ENCODE measurements at places on chromosomes 7 and 10.
A peak's percentile ranks its signal among the peaks of the same experiment; 100 is the strongest.

DNA sequence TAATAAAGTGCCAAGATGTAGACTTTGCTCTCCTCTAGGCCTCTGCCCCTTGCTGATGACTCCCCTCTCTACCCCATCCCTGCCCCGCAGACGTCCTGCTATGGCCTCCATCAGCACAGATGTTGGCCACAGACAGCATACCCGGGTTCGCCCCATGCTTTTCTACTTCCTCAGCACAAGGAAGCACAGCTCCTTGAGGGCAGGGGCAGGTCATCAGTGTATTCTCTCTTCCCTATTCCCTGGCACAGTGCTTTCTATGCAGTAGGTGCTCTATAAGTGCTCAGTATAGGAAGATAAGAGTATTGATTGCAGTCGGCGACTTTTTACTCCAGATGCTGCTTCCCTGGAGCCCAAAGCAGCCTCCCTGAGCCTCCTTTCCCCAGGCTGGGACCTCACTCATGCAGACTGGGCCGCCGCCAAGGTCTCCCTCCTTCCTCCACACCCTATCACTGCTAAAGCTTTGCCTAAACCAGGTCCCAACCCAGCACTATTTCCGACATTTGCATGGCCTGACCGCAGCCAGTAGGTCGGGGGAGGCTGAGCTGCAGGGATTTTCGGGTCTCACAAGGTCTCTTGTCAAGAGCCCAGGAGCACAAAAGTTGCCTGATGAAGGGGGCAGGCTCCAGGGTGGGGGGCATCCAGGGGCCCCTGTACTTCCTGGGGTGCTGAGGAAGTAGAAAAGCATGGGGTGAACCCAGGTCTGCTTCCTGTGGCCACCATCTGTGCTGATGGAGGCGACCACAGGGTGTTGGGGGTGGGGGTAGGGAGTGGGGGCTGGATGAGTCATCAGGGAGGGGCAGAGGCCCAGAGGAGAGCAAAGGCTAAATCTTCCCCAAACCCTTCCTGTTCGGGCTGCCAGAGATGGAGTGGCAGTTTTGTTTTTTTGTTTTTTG lies 8.0 kb downstream of the CALHM3 start:
- no peak for DNase-seq

DNA sequence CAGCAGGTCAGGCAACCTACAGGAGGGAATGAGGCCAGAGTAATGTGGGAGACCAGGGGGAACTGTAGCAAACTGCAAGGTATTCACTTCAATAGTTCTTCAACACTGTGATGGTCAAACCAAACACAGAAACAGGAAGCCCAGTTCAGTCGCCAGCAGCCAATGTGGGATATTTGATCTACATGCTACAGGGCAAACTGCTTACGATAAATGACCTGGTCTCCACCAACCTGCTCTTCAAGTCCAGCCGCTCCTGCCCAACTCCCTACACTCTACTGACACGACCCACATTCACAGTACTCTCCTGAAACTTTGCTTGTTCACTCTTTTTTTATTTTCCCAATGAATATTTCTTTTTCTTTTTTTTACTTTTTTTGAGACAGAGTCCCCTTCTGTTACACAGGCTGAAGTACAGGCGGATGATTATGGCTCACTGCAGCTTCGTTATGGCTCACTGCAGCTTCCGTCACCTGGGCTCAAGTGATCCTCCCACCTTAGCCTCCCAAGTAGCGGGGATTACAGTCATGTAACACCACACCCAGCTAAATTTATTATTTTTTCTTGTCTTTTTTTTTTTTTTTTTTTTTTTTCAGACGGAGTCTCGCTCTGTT lies 42.1 kb downstream of the MDH2 start:
- no peak for DNase-seq

DNA sequence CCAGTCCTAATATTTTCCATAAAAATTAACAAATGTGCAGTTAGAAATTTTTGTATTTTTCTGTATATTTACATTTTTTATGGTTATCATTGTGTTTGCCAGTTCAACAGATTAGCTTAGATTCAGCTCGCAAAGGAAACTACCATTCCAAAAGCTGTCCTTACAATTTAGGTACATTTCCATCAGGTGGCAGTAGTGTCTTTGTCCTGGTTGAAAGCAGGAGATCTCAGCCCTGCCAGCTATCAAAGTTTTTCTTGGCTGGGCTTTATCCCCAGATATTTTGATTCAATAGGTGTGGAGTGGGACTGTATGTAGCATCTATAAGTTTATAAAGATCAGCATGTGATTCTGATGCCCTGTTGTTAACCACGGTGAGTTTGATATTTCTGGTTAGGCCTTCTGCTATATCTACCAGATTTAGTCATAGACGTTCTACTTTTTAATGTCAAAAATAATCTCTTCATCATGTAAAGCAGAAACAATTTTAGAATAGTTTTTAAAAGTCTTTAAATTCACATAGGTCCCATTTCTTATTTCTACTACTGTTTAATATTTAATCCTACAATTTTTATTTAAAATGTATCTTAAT lies 15.5 kb upstream of the ICA1 start:
- no peak for DNase-seq

GRCh38 chr10:52664629-52665028 lies 108.0 kb downstream of the MBL2 start:
- DNase-seq = no peak

- DNase-seq = no peak
Measured at GRCh38 chr10:72685264-72685921, 6.5 kb upstream of the MCU start.

DNA sequence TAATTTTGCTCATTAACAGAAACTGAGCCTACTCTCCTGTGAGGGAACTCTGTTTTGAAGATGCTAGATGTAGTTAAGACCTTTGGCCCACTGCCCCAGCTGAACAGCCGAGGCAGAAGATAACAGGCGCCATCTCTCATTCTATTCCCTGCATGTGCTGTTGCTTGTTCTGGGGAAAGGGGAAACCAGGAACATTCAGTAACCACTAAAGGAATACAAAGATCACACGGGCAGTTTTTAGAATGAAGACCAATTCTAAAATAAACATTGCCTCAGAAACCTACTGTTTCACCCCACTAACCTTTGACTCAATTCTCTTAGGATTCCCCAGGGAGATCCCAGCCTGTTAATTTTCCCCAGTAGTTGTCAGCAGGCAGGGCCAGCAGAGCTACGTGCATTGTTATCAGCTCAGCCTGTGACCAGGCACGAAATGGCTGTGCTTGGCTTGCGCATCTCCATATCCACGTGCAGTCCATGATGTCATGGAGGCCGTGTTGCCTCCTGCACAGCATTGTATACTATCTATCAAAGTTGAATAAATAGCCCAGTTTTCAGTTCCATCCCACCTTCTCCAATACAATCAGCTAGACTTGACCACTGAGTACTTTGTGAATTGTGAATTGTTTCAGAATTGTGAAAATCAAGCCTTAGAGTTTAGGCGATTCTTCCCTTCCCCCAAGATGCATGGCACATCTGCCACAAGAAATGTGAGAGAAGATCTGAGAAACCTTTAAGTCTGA lies 36.0 kb downstream of the ANK3 start:
- no peak for DNase-seq

- no peak for DNase-seq
Measured at GRCh38 chr7:100016215-100016901, 962 bp downstream of the ZKSCAN1 start.

DNA sequence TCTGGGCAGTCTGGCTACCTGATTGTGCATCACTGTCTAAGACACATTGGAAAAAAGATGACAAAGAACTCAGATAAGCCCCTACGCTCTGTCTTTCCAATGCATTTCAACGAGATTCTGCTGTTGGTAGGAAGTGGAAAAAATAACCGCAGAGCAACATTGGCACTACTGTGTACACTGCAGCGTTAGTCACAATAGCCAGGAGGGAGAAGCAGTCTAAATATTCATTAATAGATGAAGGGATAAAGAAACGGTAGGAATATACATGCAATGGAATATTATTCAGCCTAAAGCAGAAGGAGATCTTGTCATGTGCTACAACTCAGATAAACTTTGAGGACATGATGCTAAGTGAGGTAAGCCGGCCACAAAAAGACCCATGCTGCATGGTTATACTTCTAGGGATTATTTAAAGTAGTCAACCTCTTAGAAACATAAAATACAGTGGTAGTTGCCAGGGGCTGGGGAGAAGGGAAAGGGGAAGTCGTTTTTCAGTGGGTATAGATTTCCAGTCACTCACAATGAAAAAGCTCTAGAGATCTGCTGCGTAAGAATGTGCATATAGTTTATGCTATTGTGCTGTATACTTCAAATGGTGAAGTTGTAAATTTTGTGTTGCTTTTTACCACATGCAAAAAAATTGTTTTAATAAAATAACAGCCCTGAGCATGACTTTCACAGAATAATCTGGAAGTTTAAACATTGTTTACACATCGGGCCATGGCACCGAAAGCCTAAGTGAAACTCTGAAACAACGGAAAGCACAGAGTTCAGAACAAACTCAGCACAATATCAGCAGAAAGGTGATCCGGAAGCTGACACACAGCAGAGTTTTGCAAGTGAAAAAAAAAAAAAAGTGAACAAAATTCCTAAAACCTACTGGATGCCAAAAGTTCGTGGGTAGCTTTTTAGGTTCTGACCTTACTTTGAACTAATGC lies 40.1 kb downstream of the ELMO1 start:
- no peak for DNase-seq

DNA sequence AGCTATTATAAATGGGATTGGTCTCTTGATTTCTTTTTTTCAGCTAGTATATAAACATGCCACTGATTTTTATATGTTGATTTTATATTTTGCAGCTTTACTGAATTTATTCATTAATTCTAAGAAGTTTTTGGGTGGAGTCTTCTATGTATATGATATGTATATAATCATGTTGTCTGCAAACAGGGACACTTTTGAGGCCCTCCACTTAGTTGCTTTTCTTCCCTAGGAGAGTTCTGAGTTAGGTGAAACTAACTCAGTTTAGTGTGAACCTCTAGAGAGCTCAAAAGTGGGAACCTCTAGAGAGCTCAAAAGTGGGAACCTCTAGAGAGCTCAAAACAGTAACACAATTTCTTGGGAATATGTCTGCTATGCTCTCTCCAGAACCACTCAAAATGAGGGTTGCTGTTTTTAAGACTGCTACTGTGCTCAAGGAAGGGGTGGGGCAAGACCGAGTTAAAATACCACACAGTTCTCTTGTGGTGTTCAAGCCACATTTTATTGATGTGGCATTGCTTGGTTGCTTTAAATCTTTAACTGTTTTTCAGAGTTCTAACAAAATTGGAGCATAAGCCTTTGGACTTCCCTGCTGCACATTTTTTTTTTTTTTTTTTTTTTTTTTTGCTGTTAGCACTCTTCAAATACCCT lies 13.2 kb downstream of the CCDC7 start:
- DNase-seq = no peak

- DNase-seq = no peak
Measured at GRCh38 chr10:111123883-111124282, 47.1 kb downstream of the ADRA2A start.

- DNase-seq = no peak
Measured at GRCh38 chr7:159269745-159270144, 125.1 kb upstream of the VIPR2 start.

GRCh38 chr7:40097728-40098127 lies 36.7 kb downstream of the MPLKIP start:
- DNase-seq = no peak

- peak; percentile 50 for DNase-seq
Measured at GRCh38 chr10:97412891-97413304, 11.8 kb upstream of the RRP12 start.

DNA sequence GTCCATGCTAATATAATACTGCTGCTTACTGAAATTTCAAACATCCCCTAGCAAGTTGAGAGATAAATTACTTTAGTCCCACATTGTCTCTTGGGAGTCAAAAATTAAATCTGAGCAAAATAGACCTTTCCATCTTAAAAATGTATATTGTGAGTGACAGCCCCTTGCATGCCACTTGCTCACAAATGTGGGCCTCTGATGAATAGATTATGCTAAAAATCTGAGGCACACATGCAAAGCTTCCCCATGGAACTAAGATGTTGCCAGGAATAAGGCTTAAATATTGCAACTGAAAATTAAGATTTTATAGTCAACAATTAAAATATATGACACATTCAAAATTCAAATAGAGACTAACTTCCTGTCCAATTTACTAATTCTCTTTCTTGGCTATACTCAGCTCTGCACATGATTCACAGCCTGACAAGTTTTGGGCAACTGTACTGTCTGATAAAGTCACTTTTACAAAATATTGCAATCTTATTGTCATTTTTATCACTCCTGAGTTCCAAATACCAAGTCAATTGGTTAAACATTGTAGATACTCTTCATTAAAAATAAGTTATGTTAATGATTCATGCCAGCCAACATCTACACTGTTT lies 301.2 kb downstream of the CACNA2D1 start:
- DNase-seq = no peak

DNA sequence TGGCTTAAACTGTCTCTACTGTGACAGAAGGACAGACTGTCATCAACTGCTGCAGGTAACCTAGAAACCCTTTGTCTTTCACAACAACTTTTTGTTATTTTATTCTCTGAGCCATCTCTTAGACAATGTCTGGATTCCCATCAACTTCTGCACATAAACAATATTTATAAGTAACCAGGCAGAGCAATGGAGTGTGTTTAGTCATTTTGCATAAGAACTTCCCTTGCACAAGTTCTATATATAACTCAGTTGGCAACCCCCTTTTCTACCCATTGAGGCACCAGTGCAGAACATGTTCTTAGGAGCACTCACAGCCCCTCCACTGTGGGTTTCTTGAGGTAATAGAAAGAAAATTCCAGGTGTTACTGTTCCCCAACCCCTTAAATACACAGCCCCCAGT lies 65.0 kb upstream of the IL6 start:
- no peak for DNase-seq

GRCh38 chr7:141466151-141466904 lies 84.9 kb upstream of the AGK start:
- DNase-seq = no peak

DNA sequence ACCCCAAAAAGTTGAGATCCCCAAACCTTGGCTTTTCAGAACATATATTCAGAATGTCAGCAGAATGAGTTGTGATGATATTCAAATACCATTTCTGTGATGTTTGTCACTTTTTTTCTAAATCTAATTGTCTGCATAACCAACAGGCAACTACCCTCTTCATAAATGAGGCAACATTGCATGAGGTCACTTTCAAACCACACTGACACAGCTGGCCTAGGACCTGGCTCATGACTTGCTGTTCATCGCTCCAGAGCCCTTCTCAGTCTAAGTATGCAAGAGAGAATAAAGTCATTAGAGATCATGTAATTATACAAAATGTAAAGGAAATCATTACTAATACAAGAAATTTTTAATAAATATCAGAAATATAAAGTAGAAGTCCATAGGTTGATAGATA lies 681.9 kb downstream of the GRM8 start:
- DNase-seq = no peak

DNA sequence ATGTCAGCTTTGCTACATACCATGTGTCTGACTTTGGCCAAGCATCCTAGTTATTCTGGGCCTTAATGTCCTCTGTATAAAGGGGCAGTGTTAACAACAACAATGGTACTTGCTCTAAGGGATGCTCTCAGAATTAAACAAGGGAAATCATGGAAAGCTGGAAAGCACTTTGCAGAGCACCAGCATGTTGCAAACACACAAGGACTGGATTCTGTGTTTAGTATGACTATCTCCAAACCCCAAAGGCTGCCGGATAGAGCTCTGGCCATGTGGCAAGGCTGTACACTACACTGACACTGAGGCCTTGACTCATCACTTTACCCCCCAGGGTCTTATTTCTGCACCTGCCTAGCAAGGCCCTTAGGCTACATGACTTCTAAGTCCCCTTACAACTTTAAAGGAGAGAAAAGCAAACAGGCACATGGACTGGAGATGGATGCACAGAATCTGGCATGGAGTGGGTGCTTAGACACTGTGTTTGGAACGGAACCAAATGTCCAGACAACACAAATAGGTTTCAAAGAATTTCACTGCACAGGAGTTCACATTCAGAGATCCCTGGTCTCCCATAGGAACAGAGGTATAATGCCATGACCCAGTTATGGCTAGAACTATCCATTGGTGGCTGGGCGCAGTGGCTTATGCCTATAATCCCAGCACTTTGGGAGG lies 74.6 kb downstream of the FAM13C start:
- no peak for DNase-seq

All from urinary bladder (tissue), 4 donors.